Left hindlimb (tissue), 1 donor: ENCODE measurements at places on chromosomes 5 and 9.

GRCh38 chr5:39151745-39152144, 67.6 kb downstream of the FYB1 start:
- no peak for DNase-seq

GRCh38 chr9:110244616-110245015, 11.7 kb downstream of the TXN start:
- DNase-seq, result no peak

DNA sequence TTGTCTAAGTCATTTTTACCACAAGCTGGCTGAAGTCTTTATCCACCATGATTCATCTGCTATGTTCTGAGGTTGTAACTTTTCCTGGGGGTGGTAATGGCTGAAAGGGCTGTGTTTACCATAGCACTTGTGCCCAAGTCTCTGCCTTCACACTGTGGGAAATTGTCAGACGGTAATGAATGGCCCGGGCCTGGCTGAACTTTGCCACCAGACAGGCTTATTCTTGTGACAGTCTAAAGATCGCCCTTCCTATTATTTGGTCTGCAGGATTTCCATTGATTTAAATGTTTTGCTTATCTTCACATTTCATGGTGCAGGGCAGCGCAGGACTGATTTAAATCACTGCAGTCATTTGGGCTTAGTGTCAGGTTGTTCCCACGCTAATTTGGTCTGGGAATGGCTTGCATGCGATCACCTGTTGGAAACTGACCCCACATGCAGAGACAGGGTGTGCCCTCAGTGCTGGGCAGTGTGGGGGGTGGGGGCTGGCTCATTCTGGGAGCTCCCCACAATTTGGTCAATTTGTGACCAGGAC, 109.3 kb upstream of the ICE1 start:
- no peak for DNase-seq

DNA sequence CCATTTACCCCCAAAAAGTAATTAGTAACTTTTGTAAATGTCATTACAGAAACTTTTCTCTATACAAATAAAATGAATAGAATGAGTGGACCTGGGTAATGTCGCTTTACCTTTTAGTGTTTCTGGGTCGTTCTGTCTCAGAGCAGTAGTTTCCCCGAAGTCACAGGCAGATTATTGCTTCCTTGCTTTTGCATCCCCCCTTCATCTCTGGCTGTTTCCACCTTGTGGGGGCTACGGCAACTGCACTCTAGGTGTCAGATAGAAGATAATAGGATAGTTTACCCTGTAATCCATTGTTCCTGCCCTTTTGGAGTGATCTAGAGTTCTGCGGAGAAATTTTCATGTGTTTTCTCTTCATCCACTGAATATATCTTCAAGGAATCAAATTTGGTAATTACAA, 68.7 kb downstream of the PRR16 start:
- no peak for DNase-seq

- peak; percentile 77 for DNase-seq
Observed at GRCh38 chr9:127567035-127567729, 44.9 kb upstream of the STXBP1 start.

- DNase-seq, result no peak
Observed at GRCh38 chr9:122133984-122134535, 25.5 kb downstream of the NDUFA8 start.

DNA sequence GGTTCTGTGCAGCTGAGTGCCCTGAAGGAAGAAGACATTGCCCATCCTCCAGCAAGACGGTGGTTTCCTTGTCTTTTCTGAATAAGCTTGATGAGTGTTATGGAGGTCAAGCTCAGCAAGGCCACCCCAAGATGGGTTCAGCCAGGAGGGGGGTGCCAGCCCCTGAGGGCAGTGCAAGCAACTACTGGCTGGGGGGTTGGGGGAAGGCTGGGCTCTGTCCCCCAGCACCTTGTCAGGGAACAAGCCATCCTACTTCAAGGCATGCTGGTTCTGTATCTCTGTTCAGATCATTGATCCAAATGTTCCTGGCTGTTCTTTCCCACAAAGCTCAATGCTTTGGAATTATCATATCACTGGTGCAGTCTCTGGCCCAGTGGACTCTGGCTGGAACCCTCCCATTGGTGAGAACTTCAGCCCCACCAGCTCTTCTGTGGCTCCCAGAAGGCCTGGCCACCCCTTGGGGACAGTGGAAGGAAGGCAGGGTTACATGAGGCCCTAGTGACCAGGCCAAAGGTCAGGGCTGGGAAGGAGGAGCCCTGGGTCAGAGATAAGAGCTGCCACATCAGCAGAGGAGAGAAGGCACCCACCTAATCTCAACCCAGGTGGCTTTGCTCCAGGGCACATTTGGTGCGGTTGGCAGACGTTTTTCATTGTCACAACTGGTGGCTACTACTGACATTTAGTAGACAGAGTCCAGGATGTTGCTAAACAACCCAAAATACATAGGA, 280.2 kb downstream of the IRX2 start:
- no peak for DNase-seq
